ENCODE measurements at places on chromosomes 11 and 22. TPM values are rescaled to one million over a fixed set of nuclear protein-coding genes. Genes with fewer than 3 reads are reported as not detected.

Gene PNPLA2
- 244 TPM for total RNA-seq

Gene MMP27
- total RNA-seq: not detected

Gene CAPRIN1
- total RNA-seq: 266 TPM

Gene RIBC2
- 2.9 TPM for total RNA-seq
